ENCODE measurements at places on chromosomes 5 and 9.
A peak's percentile ranks its signal among the peaks of the same experiment; 100 is the strongest.

GRCh38 chr9:5735072-5735471, 97.8 kb downstream of the ERMP1 start:
- no peak overlapping the region for H3K4me3 ChIP-seq
- H3K27me3 ChIP-seq = no peaks in the 10 kb centered on the region
- DNase-seq = peak; percentile 4
- H3K4me1 ChIP-seq = no peaks in the 10 kb centered on the region
- no peaks in the 10 kb centered on the region for H3K36me3 ChIP-seq

GRCh38 chr9:117555964-117556629, 141.2 kb upstream of the ASTN2 start:
- H3K36me3 ChIP-seq = no peaks in the 10 kb centered on the region
- H3K4me3 ChIP-seq = no peak overlapping the region
- H3K4me1 ChIP-seq = no peaks in the 10 kb centered on the region
- no peaks in the 10 kb centered on the region for H3K27me3 ChIP-seq
- DNase-seq = peak; percentile 79

DNA sequence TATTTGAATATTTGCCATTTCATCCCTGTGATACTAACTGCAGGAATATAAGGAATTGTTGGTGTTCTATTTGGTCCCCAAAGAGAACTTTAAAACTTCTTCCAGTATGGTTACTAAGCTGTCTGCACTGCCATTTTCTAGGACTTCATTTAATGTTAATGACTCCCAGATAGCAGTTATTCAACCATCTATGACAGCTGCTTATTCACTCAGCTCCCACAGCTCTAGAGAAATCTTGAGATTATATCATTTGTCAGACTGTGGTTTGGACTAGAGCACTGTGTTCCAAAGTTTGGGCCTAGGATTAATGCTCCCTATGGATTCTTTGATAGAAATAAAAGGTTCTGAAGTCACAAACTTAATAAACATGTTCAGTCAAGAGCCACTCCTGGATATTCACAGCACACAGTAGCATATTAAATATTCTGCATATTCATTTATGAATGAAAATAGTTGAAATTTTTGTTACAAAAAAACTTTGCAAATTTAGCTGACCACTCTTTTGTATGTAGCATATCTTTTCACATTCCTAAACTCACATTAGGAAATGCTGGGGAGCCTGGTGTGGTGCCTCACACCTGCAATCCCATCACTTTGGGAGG, 173.7 kb downstream of the NFIB start:
- H3K27me3 ChIP-seq = no peaks in the 10 kb centered on the region
- no peak for DNase-seq

- H3K36me3 ChIP-seq = no peaks in the 10 kb centered on the region
- peaks cover 40% of the 10 kb centered on the region for H3K4me1 ChIP-seq
- H3K4me3 ChIP-seq = no peak overlapping the region
- no peaks in the 10 kb centered on the region for H3K27me3 ChIP-seq
- peak overlapping the region; percentile 79 for H3K27ac ChIP-seq
Observed at GRCh38 chr5:149406203-149406978, 27.3 kb upstream of the IL17B start.

GRCh38 chr5:9494301-9494700, 51.6 kb downstream of the SEMA5A start:
- no peaks in the 10 kb centered on the region for H3K4me1 ChIP-seq
- no peaks in the 10 kb centered on the region for H3K27me3 ChIP-seq
- no peaks in the 10 kb centered on the region for H3K36me3 ChIP-seq

GRCh38 chr9:84592918-84593317, 76.6 kb upstream of the NTRK2 start:
- DNase-seq = no peak
- H3K4me1 ChIP-seq = no peaks in the 10 kb centered on the region
- peaks cover 4% of the 10 kb centered on the region for H3K27me3 ChIP-seq
- no peak overlapping the region for H3K4me3 ChIP-seq

DNA sequence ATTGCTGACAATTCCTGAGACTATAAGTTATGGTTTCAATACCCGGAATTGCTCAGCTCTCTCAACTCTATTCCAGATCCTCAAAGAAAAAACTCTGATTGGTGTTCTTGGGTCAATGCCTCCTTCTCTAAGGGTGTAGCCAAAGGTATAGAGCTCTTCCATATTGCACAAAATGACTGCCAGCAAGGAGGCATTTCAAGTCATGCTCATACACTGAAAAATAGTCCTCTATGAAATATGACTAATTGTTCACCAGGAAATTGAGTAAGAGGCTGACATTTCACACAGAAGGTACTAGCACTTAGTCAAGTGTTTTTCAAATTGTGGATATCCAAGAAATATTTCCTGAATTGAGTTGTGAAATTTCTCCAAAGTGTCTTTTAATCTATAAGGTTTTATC, 111.1 kb upstream of the KLF9 start:
- no peak for DNase-seq
- H3K27ac ChIP-seq = no peak overlapping the region
- H3K4me3 ChIP-seq = no peak overlapping the region
- no peaks in the 10 kb centered on the region for H3K27me3 ChIP-seq
- no peaks in the 10 kb centered on the region for H3K4me1 ChIP-seq

- no peaks in the 10 kb centered on the region for H3K27me3 ChIP-seq
- no peaks in the 10 kb centered on the region for H3K36me3 ChIP-seq
- no peak for DNase-seq
- H3K4me1 ChIP-seq = peaks cover 59% of the 10 kb centered on the region
Observed at GRCh38 chr5:124706051-124706450, 40.4 kb downstream of the ZNF608 start.

- DNase-seq = no peak
- no peak overlapping the region for H3K27ac ChIP-seq
- no peak overlapping the region for H3K4me3 ChIP-seq
- H3K4me1 ChIP-seq = no peaks in the 10 kb centered on the region
Observed at GRCh38 chr5:89595056-89595455, 712.1 kb upstream of the MEF2C start.

GRCh38 chr5:123681061-123681460, 169.1 kb downstream of the CSNK1G3 start:
- H3K36me3 ChIP-seq = no peaks in the 10 kb centered on the region
- H3K27me3 ChIP-seq = no peaks in the 10 kb centered on the region
- no peak for DNase-seq
- no peak overlapping the region for H3K4me3 ChIP-seq

DNA sequence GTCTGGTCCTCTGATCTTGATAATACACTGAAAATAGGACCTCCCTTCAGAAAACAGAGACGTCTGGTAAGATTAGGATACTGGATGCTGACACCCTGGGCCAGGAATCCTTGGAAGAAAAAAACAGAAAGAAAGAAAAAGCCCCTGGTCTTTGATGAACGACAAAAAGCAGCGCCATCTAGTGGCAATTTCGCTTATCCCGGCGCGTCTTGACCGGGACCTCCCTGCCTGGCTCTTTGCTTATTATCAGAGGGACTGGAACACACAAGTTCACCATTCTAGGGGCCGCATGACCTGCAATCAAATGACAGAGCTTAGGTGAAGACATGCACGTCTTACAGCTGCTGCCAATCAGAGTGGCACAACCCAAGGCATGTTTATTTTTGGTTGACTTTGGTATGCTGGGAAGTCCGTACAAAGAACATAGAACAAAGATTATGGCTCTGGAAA, 114.9 kb upstream of the NFIB start:
- no peaks in the 10 kb centered on the region for H3K4me1 ChIP-seq
- H3K36me3 ChIP-seq = no peaks in the 10 kb centered on the region
- no peaks in the 10 kb centered on the region for H3K27me3 ChIP-seq

GRCh38 chr9:19108038-19108437, 5.3 kb upstream of the HAUS6 start:
- DNase-seq = no peak
- no peak overlapping the region for H3K4me3 ChIP-seq
- no peaks in the 10 kb centered on the region for H3K27me3 ChIP-seq
- no peaks in the 10 kb centered on the region for H3K36me3 ChIP-seq

DNA sequence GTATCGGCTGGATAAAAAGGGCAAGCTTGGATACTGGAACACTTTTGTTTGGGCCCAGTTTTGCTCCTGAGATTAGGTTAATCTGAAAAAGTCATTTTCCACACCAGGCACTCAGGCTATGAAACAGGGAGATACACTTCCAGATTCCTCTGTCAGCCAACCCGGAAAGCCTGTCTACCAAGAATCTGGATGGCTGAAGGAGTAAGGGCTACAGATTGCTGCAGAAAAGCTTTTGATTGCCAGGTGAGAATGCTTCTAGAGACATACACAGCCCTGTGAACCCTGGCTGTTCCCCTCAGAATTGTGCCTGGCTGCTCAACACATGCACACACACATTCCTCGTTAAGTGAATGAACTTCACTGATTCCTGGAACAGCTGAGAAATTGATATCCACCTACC, 114.4 kb downstream of the PSD2 start:
- H3K4me1 ChIP-seq = peaks cover 4% of the 10 kb centered on the region
- H3K4me3 ChIP-seq = no peak overlapping the region
- no peak overlapping the region for H3K27ac ChIP-seq
- no peak for DNase-seq

DNA sequence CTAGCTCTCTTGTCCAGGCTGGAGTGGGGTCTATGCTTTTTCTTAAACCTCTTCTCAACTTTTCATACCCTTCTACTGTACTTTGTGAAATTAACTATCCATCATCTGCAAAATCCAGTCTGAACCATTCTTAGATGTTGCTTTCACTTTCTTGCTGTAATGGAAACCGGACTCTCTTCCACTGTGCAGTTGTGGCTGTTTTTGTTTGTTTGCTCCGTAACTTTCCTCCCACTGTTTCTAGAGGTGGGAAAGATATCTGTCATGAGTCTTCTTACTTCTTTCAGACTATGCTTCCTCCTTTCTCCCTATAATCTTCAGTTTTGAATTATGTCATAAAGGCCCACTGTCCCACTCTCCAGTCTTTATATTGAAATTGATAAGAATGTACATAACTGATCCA, 6.5 kb downstream of the TNPO1 start:
- H3K4me1 ChIP-seq = peaks cover 7% of the 10 kb centered on the region
- no peaks in the 10 kb centered on the region for H3K36me3 ChIP-seq
- H3K4me3 ChIP-seq = no peak overlapping the region
- no peaks in the 10 kb centered on the region for H3K27me3 ChIP-seq
- no peak for DNase-seq
